CD4-positive, alpha-beta T cell treated with Interferon alpha-2 for 1 hour (primary cell): ENCODE measurements at places on chromosomes 3 and 15.

DNA sequence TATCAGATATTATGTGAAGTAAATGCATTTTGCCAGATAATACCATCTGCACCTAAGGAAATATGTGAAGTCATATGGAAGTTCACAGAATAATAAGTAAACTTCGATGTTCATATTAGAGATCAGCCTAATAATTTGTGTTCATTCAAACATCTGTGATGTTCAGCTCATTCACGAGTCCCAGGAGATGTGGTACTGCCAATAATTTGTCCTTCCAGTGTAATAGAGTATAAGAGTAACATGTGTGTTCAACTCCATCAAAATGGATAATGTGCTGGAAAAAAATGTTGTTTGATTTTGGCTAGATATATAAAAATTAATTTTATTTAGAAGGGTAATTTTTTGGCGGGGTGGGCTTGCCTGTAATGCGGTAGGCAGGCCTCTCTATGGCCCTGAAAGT is 75.4 kb upstream of the ARL6 start:
- DNase-seq: no peak

- no peak for DNase-seq
Observed at GRCh38 chr3:97089621-97090020, 275.2 kb downstream of the EPHA6 start.

DNA sequence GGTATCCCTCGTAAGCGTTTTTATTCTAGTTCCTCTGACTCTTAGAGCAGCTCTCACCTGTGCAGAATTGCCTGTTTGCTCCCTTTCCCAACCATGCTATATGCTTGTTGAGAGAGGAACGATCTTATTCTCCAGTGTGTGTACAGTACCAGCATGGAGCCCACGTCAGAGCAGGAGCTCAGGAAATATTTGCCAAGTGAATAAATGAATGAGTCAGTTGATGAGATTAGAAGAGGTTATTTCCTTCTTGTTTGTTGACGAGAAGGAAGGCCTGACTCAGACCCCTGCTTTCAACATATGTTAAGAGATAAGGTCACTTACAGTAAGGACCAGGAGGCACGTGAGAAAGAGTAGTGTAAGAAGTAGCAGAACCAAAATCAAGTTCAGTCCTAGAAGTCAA is 106.3 kb upstream of the ABHD17C start:
- DNase-seq: no peak

- no peak for DNase-seq
Observed at GRCh38 chr3:143081844-143082778, 37.5 kb upstream of the CHST2 start.

- no peak for DNase-seq
Observed at GRCh38 chr15:66221126-66221525, 32.4 kb downstream of the MEGF11 start.

GRCh38 chr15:64740311-64741170 is 34.8 kb downstream of the RBPMS2 start:
- DNase-seq: no peak

DNA sequence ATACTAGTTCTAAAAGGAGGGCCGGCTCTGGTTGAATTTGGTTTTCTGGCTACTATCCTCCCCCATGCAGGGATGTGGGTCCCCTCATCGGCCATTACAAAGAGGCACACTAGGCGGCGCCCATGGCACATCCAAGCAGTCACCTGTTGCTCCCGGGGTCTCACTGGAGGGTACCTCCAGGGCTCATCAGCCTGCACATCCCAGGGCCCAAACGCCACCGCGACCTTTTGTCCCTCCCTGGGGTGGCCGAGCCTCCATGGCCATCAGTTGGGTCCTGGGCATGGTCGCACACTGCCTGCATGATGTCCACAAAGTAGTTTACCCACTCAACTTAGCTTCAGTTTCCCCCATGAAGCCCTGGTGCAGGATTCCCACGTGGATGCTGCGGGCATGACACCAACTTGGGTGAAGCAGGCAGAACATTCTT is 28.3 kb downstream of the IDH3A start:
- peak; percentile 31 for DNase-seq

GRCh38 chr3:137471130-137471529 is 293.0 kb upstream of the SOX14 start:
- DNase-seq: no peak

DNA sequence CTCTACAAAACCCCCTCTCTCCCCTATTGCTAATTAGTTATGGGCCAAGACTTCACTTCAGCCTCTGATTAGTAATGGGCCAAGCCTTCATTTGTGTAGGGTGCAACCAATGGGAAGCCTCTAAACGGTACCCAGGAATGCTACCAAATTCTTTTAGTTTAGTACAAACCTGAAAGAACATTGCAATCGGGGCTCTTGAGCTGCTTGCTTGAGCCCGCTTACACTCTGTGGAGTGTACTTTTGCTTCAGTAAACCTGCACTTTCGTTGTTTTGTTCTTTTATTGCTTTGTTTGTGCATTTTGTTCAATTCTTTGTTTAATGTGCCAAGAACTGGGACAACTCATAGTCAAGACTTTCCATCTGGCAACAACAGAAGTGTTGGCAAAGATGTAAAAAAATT is 26.2 kb downstream of the DNAAF4 start:
- DNase-seq: no peak

GRCh38 chr15:51758645-51759044 is 7.2 kb downstream of the TMOD2 start:
- no peak for DNase-seq

- DNase-seq: no peak
Observed at GRCh38 chr3:135197246-135197645, 402.2 kb downstream of the EPHB1 start.

- DNase-seq: no peak
Observed at GRCh38 chr3:81758275-81758674, 3.2 kb downstream of the GBE1 start.

GRCh38 chr3:2536575-2536974 is 437.9 kb downstream of the CNTN4 start:
- DNase-seq: no peak

GRCh38 chr15:85890620-85890980 is 95.9 kb upstream of the KLHL25 start:
- DNase-seq: no peak

- DNase-seq: peak; percentile 44
Observed at GRCh38 chr3:184334470-184335158, 2.8 kb upstream of the FAM131A start.

- DNase-seq: no peak
Observed at GRCh38 chr3:189353988-189354889, 182.5 kb downstream of the TPRG1 start.

GRCh38 chr15:74311734-74312444 is 55.6 kb downstream of the CYP11A1 start:
- DNase-seq: no peak

- no peak for DNase-seq
Observed at GRCh38 chr3:154538566-154539360, 108.8 kb upstream of the GPR149 start.

GRCh38 chr3:53845881-53846133 is 412 bp downstream of the CHDH start:
- DNase-seq: no peak

DNA sequence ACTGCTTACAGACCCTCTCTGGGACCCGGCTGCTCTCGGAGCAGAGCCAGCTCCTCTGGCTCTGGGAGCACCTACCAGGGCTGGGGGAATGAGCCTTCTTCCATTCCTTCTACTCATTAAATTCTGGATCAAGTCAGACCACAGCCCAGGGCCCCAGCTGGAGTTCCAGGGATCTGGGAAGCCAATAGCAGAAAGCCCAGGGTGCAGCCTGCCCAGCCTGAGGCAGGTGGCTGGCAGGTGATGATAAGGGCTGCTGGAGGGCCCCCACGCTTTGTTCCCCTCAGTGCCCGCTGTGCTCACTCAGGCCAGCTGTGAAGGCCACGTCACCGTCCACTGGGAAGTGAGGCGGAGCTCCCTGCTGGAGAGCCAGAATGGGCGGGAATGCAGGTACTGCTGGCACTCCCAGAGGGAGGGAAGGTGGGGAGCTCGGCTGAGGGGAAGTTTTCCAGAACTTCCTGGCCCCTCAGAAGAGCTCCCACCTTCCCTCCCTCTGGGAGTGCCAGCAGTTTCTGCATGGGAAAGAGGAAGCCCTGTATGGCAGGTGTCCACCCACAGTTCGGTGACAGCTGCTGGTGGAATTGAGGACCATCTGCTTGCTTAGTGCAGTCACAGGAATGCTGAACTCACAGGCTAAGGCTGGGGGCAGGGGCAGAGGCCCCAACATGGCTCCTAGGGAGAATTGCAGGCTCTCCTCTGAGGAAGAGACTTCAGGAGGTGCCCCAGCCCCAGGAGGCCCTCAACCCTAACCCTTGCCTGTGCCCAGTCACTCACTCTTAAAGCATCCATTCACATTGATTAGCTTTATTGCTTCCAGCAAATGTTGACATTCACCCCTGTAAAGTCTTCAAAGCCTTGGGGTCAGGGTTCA is 12.6 kb upstream of the RTP3 start:
- no peak for DNase-seq

DNA sequence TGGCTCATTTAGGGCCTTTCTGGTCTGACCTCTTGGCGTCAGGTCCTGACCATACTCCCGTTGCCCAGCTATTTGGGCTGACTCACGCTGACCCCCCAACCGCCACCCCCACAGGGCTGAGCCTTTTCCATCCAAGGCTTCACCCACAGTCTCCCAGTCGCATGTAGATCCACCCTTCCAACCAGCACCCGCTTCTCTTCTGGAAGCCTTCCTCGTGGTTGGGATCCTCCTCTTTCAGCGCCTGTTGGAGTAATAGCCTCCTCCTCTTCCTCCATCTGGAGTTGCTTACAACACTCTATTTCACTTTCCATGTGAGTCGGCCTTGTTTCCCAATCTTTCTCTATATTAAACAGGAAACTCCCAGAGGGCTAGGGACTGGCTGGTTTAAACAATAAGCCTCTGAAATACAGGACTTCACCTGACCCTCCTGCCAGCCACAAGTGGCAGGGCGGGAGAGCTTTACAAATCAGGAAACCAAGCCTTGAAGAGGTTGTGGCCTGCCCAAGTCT is 2.1 kb upstream of the ALAS1 start:
- no peak for DNase-seq

DNA sequence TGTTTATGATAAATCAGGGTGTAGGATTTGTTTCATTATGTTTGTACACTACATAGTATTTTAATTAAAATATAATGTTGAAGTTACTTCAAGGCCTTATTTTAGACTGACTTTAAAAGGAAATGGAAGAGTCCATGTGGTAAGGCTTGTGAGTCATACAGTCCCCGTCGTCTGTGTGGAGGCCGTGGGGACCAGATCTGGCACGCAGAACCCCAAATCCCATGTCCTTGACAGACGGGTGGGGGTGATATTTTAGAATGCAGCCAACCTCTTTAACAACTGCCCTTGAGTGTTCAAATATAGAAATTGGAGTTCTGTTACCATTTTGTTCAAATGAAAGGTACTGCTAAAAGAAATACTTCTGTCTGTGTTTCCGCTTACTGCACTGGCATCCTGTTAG is 35.8 kb downstream of the ABHD17C start:
- no peak for DNase-seq

DNA sequence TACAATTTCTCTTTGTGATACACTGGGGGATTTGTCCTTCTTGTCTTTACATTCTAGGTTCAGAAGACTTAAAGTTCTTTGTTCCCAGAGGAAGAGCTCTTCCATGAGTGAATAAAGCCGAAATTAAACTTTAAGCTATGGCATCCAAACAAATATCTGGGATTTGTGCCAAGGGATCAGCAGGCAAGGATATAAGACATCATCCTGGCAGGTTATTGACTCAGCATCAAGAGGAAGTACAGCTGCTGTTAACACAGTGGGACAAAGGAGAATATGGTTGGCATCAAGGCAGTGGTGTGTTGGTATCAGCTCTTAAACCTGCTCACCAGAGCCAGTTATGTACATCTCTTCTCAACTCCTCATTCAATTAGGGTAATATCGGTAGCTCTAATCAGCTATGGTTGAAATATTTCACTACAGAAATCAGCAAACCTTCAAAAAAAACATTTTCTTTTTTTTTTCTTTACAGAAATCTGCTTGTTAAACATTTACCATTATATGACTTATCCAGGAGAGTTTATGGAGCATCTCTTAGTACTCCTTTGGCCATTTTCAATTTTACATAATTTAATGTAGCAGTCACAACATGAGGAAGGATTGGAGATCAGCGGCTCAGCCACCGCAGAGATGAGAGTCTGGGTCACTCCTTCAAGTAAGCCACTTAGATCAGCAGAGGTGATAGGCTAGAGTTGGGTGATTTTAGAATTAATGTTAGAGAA is 1198.6 kb upstream of the EPHA6 start:
- DNase-seq: no peak

DNA sequence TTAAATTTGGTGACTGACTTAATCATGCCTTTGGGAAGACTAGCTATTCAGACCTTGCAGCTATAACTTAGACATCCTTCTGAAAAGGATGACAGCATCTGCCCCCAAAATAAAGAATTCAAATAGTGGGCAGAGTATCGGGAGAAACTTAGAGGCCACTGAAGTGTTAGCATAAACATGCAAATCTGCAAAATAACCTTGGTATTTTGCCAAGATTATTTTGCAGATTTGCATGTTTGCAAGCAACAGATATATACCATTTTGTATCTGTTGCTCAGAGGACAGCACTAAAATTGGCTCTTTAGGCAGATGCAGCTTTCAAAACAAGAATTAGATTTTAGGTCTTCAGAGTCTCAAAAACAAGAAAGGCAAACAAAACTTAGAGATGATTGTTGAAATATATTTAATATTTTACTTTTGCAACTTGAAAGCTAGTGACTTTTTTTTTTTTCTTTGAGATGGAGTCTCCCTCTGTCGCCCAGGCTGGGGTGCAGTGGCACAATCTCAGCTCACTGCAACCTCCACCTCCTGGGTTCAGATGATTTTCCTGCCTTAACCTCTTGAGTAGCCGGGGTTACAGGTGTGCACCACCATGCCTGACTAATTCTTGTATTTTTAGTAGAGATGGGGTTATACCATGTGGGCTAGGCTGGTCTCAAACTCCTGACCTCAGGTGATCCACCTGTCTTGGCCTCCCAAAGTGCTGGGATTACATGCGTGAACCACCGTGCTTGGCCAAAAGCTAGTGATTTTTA is 47.8 kb downstream of the KBTBD8 start:
- DNase-seq: no peak

- no peak for DNase-seq
Observed at GRCh38 chr15:33533197-33533596, 222.4 kb downstream of the RYR3 start.

- no peak for DNase-seq
Observed at GRCh38 chr3:126083511-126083912, 412 bp downstream of the SLC41A3 start.

GRCh38 chr3:115146418-115147328 is at the start of gene ZBTB20:
Gene ZBTB20, minus strand, starts transcription at chr3:115147288.
- DNase-seq: peak; percentile 74
